ENCODE measurements at places on chromosomes 1 and 21.

- DNase-seq: no peak
Measured at GRCh38 chr1:223209992-223210787, 67.1 kb upstream of the TLR5 start.

- DNase-seq: no peak
Measured at GRCh38 chr21:41827951-41828883, 50.9 kb downstream of the PRDM15 start.

DNA sequence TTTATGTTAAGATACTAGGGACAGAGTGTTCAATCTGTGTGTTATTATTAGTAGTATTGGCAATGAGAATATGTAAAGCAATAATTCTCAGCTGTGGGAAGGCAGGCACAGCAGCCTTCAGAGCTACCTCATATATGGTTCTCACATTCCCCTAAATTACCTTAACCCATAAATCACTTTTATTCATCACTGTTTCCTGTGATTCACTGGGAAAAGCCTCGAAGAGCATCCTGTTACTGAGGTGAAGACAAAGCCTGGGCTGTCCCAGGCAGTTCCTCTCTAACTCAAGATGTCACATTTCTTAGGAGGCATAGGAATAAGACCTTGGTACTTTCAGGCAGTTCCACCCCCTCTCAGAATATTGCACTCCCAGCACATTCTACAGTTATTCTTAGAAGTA is 965.7 kb downstream of the NCAM2 start:
- no peak for DNase-seq

DNA sequence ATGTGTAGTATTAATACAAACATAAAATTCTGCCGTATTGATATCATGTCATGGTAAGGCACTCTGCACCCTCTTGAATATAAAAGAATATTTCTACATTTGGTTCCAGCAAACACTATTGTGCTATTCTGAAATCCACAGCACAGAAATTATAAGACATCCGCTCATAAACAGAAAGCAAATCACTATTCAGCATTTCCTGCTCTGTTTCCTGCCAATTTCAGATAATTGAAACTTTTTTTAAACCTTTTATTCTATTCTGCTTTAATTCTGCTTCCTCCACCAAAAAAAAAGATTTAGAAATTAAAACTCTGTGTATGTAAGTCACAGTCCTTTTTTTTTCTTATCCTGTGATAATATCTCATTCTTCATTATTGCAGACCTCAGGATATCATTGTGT is 39.6 kb upstream of the PLEKHO1 start:
- DNase-seq: no peak

- no peak for DNase-seq
Measured at GRCh38 chr21:43894206-43894577, 29.2 kb downstream of the AGPAT3 start.

GRCh38 chr1:78586572-78586971 is 33.7 kb upstream of the IFI44L start:
- no peak for DNase-seq

GRCh38 chr1:44220001-44220751 is 6.9 kb downstream of the DMAP1 start:
- no peak for DNase-seq

DNA sequence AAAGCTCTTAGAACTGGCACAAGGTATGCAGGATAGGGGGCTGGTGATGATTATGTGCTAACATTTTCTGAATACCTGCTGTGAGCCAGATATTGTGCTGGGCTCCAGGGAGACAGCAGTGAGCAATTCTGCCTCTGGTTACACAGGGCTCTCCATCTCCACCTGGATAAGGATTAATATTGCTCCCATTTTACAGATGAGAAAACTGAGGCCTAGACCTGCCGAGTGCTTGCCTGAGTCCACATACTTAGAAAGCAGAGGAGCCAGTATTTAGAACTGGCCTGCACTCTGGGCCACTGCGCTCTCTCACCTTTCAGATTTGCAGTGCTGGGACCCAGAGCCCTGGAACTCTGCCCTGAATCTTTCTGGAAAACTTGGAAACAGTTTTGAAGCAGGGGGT is 167.2 kb upstream of the KLHDC7A start:
- no peak for DNase-seq

DNA sequence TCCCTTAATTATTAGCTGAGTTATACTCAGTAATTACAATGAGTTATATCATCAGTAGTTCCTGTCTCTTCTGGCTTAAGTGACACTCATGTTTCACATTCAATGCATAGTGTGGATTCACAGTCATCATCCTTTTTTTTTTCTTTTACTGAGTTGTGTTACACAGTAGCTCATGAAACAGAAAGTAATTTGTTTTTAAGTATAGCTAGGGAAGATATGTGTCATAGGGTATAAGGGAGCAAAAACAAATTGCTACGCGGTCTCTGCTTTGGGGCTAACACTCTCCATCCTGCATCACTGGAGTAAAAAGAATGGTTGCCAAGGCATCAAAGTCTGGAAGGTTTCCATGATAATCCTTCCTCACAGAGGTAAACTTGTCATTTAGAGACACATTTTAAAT is 971.7 kb upstream of the NCAM2 start:
- no peak for DNase-seq

DNA sequence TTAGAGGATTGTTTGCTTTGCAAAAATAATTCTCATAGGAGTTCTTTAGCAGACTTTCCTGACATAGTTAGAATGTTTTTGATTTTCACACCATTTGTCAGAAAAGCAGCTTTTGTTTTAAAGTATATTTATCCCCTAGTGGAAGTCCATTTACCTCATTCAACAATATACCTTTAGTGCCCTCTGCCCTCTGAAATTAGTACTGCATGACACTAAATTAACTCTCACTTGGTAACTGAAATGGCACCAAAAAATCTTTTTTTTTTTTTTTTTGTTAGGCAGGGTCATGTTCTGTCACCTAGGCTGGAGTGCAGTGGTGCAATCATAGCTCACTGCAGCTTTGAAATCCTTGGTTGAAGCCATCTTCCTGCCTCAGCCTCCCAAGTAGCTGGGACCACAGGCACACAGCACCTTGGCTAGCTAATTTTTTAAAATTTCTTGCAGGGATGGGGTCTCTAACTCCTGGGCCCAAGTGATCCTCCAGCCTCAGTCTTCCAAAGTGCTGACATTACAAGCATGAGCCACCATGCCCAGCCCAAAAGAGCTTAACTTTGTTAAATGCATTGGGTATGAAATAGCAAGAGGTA is 13.6 kb downstream of the LRRC42 start:
- no peak for DNase-seq
